Aorta (tissue), 5 donors: ENCODE measurements at places on chromosomes 11 and 22.

GRCh38 chr11:83922318-83922717 lies 636.2 kb upstream of the CCDC90B start:
- DNase-seq, result no peak

- DNase-seq, result no peak
These were observed 7.7 kb downstream of the YWHAH start for GRCh38 chr22:31952094-31952401.

- DNase-seq, result no peak
These were observed 8.6 kb downstream of the TCN1 start for GRCh38 chr11:59857439-59858434.

DNA sequence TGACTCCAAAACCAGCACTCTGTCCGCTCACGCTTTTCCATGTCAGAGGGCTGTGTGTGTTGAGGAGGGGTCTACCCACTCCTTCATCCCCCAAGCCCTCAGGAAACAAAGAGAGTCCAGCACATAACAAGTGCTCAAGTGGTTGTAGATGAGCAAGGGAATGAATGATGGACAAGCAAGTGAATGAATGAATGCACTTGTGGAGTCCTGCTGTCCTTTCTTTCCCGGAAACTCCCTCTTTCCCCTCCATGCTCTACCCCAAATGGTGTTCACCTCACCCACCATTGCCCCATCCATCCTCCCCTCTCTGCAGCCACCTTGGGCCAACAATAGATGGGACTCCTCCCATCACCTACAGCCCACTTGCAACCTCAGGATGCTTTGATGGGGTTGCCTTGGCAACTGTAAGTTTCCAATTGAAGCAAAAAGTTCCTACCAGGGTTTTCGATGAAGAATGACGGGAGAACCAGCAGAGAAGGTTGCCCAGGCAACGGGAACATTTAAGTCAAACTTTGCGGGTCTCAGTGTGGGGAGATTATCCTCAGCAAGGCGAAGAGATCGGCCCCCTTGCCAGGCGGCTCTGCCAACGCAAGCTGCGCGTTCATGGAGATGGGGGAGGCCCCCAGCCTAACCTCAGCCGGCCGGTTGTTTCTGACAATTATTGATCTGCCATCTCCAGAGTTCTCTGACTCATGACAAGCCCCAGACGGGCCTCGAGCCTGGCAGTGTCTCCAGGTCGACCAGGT lies 51.1 kb downstream of the MCM5 start:
- no peak for DNase-seq

- no peak for DNase-seq
These were observed 38.3 kb upstream of the MYH9 start for GRCh38 chr22:36425977-36426523.

DNA sequence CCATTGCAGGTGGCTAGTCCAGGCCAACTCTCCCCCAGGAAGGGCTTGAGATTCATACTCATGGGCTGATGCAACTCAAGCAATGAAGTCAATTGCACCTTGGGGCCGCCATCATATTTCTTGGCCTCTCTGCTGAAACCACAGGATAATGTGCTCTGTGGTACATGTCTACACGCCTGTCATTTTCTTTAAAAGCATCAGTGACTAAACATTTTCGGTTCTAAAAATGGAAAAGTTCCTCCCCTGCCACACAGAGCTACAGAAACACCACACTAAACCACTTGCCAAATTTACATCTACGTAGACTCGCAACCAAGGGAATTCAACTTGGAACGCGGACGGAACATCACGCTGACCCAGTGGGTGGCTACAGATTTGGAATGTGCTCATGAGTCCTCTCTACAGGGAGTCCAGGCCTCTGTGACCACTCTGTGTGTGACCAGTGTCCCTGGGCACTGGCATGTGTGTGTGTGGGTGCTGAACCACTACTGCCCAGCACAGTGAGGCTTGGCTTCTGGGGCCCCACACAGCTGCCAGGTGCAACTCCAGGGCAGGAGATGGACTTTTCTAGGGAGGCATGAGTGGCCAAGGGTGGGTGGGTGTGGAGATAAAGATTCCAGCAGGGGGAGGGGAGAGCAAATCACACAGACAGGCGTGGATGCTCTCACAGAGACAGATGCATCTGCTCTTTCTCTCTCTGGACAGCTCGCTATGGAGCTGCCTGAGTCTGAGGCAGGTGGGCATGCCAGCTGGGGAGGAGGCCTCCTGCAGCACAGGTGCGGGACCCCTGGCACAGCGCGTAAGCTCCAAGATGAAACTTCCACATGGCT lies 261.9 kb downstream of the CTTN start:
- no peak for DNase-seq

- no peak for DNase-seq
These were observed 6.5 kb upstream of the MIAT start for GRCh38 chr22:26650722-26651421.

- peak; percentile 48 for DNase-seq
These were observed 7.1 kb upstream of the VWA5A start for GRCh38 chr11:124108156-124108555.

DNA sequence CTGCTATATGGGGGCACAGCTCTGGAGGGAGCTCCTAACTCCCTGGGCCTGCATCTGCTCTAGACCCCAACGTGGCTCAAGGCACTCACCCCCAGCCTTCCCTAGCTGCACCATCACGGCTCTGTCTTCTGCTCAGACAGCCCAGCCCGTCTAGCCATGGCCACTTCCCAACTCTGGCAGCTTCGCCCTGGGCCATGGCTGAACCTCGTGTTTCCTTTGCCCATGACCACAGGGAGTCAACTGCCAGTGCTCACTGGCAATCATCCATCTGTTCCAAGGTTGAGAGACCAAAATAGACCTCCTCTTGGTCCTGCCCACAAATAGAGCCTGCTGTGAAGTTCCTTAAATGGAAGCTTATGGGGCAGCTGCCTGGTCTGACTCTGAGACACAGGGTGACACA lies 5.4 kb downstream of the LMO1 start:
- peak; percentile 60 for DNase-seq

- no peak for DNase-seq
These were observed 288.1 kb downstream of the ETS1 start for GRCh38 chr11:128299132-128299726.

- DNase-seq, result no peak
These were observed 1484.9 kb downstream of the BRD1 start for GRCh38 chr22:48342732-48343131.

- DNase-seq, result no peak
These were observed 127.1 kb downstream of the SPATA19 start for GRCh38 chr11:133718238-133718637.

GRCh38 chr11:21650961-21651360 lies 541.9 kb upstream of the ANO5 start:
- no peak for DNase-seq

DNA sequence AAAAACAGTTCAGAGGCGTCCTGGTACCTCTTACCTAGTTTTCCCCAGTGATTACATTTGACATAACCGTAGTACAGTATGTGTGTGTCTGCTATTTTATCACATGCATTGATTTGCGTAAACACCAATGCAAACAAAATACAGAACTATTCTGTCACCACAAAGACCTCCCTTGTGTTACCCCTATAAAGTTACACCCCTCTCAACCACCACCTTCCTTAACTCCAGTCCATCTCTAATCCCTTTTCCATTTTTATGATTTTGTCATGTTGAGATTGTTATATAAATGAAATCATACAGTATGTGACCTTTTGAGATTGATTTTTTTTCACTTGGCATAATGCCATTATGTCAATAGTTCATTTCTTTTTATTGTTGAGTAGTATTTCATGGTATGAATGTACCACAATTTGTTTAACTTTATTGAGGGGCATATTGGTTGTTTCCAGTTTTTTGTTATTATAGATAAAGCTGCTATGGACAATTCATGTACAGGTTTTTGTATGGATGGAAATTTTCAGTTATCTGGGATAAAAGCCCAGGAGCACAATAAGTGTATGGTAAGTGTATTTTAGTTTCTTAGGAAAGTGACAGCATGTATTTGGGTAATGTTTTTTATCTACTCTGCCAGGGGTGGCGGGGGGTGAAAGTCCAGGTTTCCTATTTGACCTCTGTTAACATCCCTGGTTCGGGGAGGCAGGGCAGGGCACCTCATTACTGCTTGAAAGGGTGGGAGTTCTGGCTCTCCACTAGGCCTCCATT lies 6.0 kb upstream of the SLC37A2 start:
- no peak for DNase-seq

- peak; percentile 62 for DNase-seq
These were observed at the start of gene FJX1 for GRCh38 chr11:35617687-35618496. TSS of gene FJX1 (plus strand) at chr11:35618460. CDS start at chr11:35618637, 177 bp downstream.

GRCh38 chr11:68761801-68762200 lies 10.5 kb upstream of the TESMIN start:
- peak; percentile 42 for DNase-seq

DNA sequence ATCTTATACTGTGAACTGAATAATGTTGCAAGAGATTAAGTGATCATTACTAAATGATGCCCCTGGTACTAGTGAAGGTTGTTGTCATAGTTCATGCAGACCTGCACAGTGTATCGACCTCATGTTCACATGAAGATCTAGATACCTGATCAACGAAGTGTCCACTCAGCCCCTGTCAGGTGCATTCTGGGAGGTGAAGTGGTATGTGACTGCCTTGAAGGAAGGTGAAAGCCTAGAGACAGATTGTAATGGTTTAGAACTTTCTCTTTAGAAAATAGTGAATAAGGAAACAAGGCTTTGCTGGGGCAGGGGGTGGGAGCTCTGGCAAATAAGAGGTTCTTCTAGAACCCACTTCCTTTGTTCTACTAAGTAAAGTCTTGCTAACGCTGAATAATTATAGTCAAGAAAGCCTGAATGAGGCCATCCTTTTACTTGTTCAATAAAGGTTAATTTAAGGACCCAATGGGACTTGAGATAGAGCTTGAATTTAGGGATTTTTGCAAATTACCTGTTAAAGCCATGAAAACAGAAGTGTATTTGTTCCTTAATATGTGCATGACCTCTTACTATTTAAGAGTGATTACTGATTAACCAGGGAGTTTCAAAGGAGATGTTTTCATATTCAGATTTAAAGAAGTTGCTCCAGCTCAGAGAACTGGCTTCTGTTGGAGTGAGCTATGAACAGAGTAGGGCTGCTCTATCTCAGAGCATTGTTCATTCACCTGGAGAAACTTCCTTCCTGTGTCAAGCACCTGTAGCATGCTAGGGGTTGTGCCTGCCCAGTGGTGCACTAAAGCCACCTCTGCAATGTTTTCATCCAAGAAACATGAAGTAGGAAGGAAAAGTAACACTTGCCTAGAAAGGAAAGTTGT lies 45.3 kb downstream of the C22orf31 start:
- DNase-seq, result no peak

GRCh38 chr11:2325719-2326118 lies 23.9 kb downstream of the TSPAN32 start:
- DNase-seq, result peak; percentile 22

DNA sequence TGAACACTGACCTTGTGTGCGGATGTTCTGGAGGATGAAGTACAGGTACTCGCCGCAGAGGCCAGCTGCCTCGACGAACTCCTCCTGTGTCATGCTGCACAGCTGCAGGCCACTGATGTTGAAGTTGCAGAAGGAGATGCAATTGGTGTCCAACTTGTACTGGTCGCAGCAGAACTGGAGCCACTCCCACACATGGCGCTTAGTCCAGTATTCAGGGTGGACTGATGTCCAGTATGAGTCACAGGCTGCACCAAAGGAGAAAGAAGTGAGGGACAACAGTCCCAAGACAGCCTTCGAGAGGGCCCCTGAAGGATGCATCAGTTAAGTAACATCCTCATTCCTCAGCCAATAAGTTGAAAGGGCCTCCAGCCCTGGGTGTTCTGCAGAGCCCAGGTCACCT lies 20.1 kb downstream of the ELF5 start:
- no peak for DNase-seq

DNA sequence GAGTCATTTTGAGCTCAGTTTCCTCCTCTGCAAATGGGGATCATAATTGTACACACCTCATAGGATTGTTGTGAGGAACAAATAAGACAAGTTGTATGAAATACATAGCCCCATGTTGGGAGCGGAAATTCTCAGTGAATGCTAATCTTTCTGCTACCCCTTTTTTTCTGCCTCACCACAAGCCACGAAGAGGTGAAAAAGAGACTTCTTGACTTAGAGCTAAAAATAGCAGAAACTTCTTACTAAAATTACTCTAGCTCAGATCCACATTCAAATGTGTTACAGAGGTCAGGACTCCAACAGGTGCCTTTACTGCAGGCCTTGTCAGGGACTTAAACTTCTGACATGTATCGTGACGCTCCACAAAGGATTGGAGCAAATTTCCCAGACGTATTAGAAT lies 128.5 kb downstream of the MIAT start:
- DNase-seq, result no peak

- no peak for DNase-seq
These were observed 27.5 kb upstream of the CRYBB3 start for GRCh38 chr22:25172153-25172552.

- no peak for DNase-seq
These were observed 381.6 kb upstream of the CADM1 start for GRCh38 chr11:115885535-115886421.

- peak; percentile 99 for DNase-seq
These were observed 609 bp upstream of the ATF4 start for GRCh38 chr22:39519681-39520225.

- no peak for DNase-seq
These were observed 18.7 kb upstream of the FBLN1 start for GRCh38 chr22:45483918-45484499.

GRCh38 chr22:30045494-30045887 lies 34.8 kb upstream of the HORMAD2 start:
- no peak for DNase-seq

- DNase-seq, result no peak
These were observed 1.9 kb downstream of the BID start for GRCh38 chr22:17772249-17772957.

DNA sequence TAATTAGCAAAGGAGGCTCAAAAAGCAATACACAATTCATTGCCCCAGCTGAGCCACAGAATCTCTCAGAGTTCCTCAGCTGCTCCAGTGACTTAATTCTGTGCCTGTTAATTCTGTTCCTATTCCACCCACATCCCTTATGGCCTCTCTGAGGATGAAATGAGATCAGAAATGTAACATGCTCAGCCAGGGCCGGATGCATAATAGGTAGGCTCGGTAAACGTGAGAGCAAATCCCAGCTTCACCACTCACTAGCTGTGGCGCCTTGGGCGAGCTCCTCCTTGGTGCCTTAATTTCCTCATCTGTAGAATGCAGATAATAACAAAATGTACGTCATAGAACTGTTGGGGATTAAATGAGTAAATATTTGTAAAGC lies 42.8 kb upstream of the DKK3 start:
- DNase-seq, result no peak

GRCh38 chr11:14384338-14384737 lies 25.4 kb upstream of the RRAS2 start:
- no peak for DNase-seq

GRCh38 chr22:29215012-29215860 lies 9.5 kb downstream of the EMID1 start:
- peak; percentile 29 for DNase-seq
